ENCODE measurements at places on chromosomes 6 and 20.

- peak; percentile 22 for DNase-seq
Observed at GRCh38 chr6:37686111-37686510, 11.6 kb downstream of the MDGA1 start.

GRCh38 chr6:90080876-90081481, 186.7 kb downstream of the GJA10 start:
- DNase-seq, result no peak

DNA sequence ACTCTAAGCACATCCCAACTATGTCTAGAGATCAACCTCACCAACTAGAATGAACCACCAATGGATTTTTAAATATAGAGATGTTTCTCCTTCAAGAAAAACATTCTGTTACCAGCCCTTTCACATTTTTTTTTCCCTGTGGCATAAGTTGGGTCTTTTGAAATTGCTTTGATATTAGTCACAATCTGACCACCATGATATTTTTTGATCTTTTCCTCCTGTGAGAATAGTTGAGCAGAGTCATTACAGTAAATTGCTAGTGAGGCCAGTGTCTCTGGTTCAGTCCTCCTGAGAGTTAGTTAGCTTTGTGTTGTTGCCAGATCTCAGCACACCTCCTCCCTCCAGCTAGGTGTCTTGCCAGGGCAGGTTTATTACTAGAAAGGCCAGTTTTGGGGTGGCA, 79.7 kb upstream of the MYLIP start:
- no peak for DNase-seq

- no peak for DNase-seq
Observed at GRCh38 chr6:7150381-7151064, 42.8 kb downstream of the RREB1 start.

DNA sequence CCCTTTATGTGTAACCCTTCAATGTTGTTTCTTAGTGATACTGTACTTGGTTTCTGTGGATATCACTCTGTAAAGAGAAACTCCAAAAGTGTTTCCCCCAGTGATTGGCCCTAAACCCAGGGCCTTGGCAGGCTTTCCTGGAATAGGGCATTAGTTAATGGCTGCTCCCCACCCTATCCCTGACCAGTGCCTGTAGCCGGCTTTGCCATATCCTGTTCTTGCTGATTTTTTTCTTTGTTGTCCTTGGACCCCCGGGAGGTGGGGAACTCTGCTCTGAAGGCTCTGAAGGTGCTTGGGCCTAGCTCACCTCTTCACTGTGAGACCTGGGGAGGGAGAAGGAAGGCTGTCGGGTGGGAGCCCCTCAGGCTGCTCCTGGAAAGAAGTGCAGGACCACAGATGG, 120.1 kb downstream of the TCP11 start:
- DNase-seq, result no peak

GRCh38 chr20:54481442-54481841, 6.0 kb downstream of the DOK5 start:
- no peak for DNase-seq

DNA sequence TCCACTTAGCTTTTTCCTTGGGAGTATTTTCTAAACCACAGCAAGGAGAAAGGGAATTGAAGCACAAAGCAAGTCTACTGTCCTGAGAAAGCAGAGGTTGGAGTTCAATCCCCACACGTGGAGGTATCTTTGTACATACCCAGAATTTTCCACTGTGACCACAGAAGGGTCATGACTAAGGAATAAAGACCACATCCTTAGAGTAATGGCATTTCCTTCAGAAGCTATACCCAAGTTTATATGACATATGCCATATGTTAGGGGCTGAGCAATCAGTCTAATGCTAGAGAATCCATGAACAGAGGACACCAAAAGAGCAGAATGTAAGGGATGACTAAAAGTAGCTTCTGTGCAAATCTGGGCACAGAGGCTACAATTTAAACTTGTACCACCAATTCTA, 46.4 kb downstream of the ATG5 start:
- DNase-seq, result peak; percentile 72

GRCh38 chr6:4872841-4873240, 96.6 kb downstream of the CDYL start:
- peak; percentile 66 for DNase-seq

DNA sequence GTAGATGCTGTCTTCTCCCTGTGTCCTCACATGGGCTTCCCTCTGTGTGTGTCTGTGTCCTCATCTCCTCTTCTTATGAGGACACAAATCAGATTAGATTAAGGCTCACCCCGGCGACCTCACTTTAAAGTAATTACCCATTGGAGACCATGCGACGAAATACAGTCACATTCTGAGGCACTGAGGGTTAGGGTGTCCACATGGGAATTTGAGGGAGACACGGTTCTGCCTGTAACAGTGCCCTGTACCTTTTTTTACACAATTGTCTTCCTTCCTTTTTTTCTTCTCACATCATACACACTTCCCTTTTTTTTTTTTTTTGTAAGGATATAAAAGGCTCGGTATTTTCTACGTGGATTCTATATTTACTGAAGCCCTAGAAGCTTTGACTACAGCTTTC, 48.9 kb downstream of the DEK start:
- no peak for DNase-seq

GRCh38 chr6:111566873-111567517, 38.7 kb downstream of the TRAF3IP2 start:
- DNase-seq, result no peak

GRCh38 chr20:44388466-44389023, 33.0 kb downstream of the HNF4A start:
- DNase-seq, result peak; percentile 64

DNA sequence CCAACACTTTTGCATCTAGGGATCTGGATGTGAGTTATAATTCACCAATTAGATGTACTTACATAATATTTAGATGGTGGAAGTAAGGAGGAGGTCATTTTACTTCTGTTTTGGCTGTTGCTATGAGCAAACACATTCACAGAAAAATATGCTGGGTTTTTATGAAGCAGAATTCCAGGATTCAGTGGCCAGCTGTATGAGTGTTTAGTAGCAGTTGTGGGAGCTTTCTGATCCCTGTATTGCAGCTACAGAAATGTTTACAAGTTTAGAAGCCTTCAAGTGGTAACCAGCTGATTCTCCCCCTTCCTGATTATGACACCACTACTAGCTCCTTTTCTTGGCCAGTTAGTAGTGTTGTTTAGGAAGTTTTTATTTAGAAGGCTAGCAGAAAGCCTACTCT, 177.0 kb downstream of the TENT5A start:
- peak; percentile 96 for DNase-seq

DNA sequence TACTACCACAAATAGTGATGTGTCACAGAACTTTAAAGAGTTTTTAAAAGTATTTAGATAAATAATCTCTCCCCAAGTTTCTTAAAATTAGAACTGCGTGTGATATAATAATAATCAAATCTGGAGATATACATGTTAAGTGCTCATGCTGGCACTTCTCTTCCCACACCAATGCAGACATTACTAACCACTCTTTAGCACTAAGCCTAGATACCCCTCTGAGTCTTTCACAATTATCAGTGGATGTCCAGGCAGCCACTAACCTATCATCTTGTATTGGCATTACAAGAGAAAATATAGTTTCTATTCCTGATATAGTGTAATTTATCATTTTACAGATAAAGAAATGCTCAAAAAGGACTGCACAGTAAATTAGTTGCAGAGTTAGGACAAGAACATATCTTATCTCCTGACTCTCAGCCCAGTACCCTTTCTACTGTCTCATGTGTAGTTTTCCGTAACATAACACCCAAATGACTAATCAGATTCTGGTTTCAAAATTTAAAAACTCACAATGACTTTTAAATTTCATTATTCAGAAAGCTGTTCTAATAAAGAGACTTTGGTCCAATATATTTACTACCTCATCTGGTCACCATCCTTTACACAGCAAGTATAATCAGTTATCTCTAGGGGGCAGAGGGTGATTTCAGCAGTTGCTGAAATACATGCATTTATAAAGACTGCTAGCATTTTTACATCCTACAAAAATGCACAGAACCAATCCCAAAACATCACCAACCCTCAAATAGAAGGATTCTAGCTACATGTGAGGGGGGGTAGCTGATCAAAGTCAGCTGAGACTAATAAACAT, 215.5 kb upstream of the MCHR2 start:
- peak; percentile 11 for DNase-seq

GRCh38 chr6:12866422-12867029, 150.0 kb downstream of the PHACTR1 start:
- no peak for DNase-seq

- DNase-seq, result no peak
Observed at GRCh38 chr6:44576132-44576631, 188.7 kb downstream of the CDC5L start.

DNA sequence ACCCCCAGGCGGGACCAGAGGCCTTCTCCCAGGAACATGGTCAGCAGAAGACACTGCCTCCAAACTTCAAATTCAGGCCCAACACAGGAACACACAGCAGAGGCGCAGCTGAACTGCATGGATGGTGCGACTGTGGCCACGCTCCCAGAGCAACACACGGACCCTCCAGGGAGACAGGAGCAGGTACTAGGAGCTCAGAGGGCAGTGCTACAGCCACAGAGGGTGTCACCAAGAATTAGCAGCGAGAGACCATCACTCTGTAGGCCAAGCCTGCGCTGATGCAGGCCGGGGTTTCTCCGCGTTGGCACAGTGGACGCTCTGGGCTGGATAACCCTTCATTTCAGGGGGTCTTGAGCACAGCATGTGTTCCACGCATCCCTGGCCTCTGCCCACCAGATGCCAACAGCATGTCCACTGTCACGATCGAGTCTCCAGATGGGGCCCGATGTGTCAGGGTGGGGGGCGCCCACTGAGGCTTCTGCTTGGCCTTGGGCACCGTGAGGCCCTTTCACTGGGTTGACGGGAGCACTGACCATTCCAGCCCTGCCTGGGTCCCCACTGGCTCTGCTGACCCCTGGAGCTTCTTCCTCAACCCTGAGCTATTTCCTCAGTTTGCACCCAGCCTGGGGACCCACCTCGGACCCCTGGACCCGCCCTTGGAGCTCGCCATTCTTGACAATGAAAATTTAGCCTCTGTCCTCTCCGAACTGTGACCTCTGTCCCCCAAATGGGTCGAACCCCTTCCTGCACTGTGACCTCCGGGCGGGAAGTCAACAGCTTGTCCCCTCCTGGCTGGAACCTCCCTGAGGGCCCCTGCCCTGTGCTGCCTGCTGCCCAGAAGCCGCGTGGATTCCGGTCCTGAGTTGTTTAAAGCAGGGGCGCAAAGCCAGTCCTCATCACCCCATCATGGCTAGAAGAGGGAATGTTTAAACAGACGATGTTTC, 239.4 kb downstream of the DLL1 start:
- no peak for DNase-seq

DNA sequence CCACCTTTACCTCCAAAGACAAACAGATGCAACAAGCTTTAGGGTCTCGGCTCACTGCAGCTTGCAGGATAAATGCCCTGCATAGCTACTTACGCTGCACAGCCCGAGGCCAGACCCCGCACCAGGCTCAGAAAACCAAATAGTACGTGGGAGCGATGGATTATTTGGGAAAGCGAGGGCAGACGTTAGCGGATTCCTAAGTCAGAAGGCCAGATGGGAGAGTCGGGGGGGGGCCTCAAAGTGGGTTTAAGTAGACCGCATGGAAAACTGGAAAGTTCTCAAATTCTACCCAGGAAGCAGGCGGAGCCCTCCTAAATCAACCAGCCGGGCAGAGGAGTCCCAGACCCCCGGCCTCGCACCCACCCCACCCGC, 382 bp downstream of the SFT2D1 start:
- DNase-seq, result peak; percentile 40

- DNase-seq, result peak; percentile 90
Observed at GRCh38 chr6:48032151-48032550, 78.8 kb downstream of the PTCHD4 start.

DNA sequence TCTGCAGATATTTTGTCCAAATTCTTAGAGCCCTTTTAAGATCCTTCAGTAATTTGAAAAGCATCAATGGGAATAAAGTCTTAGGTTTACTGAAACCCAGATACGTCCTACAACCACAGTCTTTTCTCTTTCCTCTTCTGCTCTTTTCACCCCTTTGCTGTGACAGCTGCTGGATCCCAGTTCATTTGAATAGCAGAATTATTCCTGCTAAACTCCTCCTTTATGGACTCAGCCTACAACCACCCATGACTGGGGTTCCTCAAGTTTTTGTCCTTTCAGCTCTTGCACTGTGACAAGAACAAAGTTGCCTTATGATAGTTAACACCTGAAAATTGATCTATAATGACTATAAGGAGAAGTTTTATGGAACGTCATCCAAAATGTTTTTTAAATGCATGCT, 237.5 kb downstream of the EYA4 start:
- DNase-seq, result no peak

DNA sequence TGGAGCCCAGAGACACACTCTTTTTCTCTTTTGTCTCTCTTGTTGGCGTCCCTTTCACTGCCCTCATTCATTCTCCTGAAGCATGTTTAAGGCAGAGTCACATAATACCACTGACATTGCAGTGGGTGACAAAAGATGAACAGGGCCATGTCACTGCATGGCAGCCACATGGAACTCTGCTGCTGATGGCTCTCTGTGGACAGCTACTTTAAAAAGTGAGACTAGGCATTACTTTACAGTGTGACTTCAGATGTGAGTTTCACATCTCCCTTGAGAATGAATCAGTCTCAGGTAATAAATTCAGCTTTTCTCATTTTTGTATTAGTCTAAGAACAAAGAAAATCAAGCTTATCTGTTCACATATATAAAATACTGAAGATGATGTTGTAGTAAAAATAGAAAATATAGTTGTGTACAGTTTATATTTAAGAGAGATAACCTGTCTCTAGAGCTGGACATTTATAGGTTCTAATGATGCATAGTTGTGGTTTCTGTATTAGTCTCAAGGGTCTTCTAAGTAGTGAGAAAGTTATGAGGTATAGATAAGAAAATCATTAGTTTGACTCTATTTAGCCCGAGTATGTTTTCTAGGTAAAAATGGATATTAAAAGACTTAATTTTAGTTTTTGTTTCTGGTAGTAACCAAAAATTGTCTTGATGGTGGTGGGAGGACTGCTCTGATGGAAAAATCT, 6.1 kb downstream of the MRS2 start:
- DNase-seq, result no peak

DNA sequence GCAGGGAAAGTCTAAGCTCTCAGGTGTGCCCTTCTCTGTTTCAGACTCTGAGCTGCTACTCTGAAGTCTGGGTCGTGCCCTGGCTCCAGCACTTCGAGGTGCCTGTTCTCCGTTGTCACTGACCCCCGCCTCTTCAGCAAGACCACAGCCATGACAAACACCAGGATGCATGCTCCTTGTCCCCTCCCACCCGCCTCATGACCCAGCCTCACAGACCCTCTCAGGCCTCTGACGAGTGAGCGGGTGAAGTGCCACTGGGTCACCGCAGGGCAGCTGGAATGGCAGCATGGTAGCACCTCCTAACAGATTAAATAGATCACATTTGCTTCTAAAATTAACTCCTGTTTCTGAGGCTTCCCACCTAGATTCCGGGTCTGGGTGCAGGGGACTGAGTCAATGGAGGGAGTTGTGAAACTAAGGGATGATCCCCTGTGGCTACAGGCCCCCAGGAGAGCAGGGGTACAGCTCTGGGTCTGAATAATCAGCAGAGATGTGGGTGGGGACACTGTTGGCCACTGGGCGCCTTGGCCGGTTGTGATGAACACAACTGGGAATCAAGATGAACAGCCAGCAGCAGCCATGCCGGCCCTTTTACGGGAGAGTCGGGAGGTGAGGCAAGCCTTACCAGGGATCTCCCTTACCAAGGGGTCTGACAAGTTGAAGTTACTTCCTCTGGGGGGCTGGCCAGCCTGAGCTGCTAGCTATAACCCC, 10.7 kb downstream of the CST7 start:
- DNase-seq, result no peak

Data from fibroblast of villous mesenchyme (primary cell).